ENCODE measurements at places on chromosomes 2 and 18. TPM values are rescaled to one million over a fixed set of nuclear protein-coding genes. Genes with fewer than 3 reads are reported as not detected.

The AGXT gene
- total RNA-seq, result not detected

The EIF2AK2 gene
- 32.0 TPM for total RNA-seq

The UCN gene
- 1.2 TPM for total RNA-seq

The CPO gene
- under 0.01 TPM for total RNA-seq

The MTHFD2 gene
- total RNA-seq, result 334 TPM

The SPATA3 gene
- total RNA-seq, result not detected

The MTCL1 gene
- total RNA-seq, result 56.0 TPM

The FOXD4L1 gene
- total RNA-seq, result 0.17 TPM

The CTLA4 gene
- not detected for total RNA-seq

The AKAIN1 gene
- total RNA-seq, result not detected
